ENCODE measurements at places on chromosomes 11 and 22.

- no peak for DNase-seq
Observed at GRCh38 chr11:62061356-62062222, 62.2 kb upstream of the INCENP start.

- DNase-seq, result no peak
Observed at GRCh38 chr11:40291741-40292140, 1167.7 kb downstream of the LRRC4C start.

- DNase-seq, result no peak
Observed at GRCh38 chr11:117419482-117420142, 92.0 kb downstream of the CEP164 start.

- DNase-seq, result no peak
Observed at GRCh38 chr11:126173257-126173656, 38.2 kb downstream of the RPUSD4 start.

DNA sequence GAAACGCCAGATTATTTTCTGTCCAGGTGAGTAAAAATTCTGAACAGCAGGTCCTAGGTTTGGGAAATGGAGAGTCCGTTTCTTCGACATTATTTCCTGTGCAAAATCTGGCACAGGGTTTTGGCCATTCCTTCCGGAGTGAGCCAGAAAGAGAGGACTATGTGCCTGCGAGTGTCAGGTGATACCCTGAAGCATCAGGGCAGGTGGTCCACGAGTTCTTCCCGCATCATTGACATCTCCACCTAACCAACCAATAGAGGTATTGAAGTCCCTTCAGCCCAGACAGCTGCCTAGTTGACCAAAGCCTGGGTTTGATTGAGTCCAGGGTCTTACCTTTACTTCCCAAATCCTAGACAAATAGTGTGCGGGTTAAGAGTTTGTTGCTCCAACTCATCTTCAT is 808 bp downstream of the SNAP29 start:
- no peak for DNase-seq

GRCh38 chr11:34953955-34954354 is 37.5 kb downstream of the PDHX start:
- no peak for DNase-seq

Data from KBM-7 (cell line).